Ascending aorta (tissue), 2 donors: ENCODE measurements at places on chromosomes 6 and 20. TPM values are rescaled to one million over a fixed set of nuclear protein-coding genes. Genes with fewer than 3 reads are reported as not detected.

SMLR1 gene
- total RNA-seq = not detected

- no peaks in the 10 kb centered on the region for H3K27me3 ChIP-seq
- H3K36me3 ChIP-seq = no peaks in the 10 kb centered on the region
- no peaks in the 10 kb centered on the region for H3K4me1 ChIP-seq
- no peak overlapping the region for H3K27ac ChIP-seq
- no peak overlapping the region for H3K4me3 ChIP-seq
Observed at GRCh38 chr6:19067165-19067564, 680.0 kb downstream of the RNF144B start.

- no peaks in the 10 kb centered on the region for H3K4me1 ChIP-seq
- no peak overlapping the region for H3K27ac ChIP-seq
- H3K4me3 ChIP-seq = no peak overlapping the region
- H3K27me3 ChIP-seq = no peaks in the 10 kb centered on the region
- DNase-seq = no peak
Observed at GRCh38 chr6:104182811-104183210, 676.9 kb downstream of the HACE1 start.

KCNK16 gene
- not detected for total RNA-seq

GRCh38 chr6:33313709-33314514, at the start of gene TAPBP:
Gene TAPBP, minus strand, starts transcription at chr6:33314078. Its CDS starts 37 bp downstream, at chr6:33314041.
- H3K4me3 ChIP-seq = peak within 1 kb of the TSS; percentile 60
- H3K36me3 ChIP-seq = peaks cover 7% of the 10 kb centered on the region
- peak; percentile 78 for DNase-seq
- H3K27me3 ChIP-seq = no peaks in the 10 kb centered on the region
- peaks cover 32% of the 10 kb centered on the region for H3K4me1 ChIP-seq

COL12A1 gene
- total RNA-seq = 140 TPM

DNA sequence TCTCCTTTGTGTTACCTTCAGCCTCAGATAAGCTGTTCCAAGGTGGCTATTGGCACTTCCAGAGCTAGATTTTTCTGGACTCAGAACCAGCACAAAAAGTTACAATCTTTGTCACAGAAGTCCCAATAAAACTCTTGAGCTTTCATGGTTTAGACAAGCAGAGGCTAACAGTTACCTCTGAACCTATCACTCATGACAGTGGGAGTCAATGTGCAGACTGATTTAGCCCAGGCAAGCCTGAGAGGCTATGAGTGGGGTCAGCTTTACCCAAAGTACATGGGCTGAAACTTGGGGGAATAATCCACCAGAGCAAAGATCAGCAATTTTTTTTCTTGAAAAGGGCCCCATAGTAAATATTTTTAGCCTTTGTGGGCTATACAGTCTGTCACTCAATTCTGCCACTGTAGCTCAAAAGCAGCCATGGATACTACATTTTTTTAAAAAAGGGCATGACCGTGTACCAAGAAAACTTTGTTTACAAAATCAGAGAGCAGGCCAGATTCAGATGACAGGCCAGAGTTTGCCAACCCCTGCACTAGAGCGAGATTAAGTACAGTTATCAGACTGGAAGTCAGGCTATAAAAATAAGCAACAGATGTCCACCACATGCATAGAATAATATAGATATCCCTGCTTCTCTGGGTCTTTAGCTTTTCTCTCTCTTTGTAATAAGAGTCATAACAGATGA, 20.0 kb downstream of the CCN2 start:
- H3K4me3 ChIP-seq = no peak overlapping the region
- no peaks in the 10 kb centered on the region for H3K27me3 ChIP-seq
- no peak for DNase-seq
- no peaks in the 10 kb centered on the region for H3K36me3 ChIP-seq
- H3K4me1 ChIP-seq = peaks cover 8% of the 10 kb centered on the region

DNA sequence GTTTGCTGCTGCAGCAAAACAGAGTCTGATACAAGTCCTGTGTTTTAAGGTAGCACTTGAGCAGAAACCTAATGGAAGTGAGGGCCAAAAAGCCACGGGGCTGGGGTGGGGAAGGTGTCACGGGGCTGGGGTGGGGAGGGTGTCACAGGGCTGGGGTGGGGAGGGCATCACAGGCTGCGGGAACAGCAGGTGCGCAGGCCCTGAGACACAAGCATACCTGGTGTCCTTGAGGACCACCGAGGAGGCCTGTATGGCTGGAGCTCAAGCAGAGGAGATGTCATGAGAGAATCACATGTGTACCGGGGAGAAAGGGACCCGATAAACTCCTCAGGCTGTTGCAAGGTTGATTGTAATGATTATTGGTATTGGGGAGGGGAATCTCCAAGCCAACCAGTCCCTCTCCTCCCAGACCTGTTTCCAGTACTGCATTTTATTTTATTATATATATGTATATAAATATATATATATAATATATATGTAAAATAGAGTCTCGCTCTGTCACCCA, 13.6 kb upstream of the SPO11 start:
- H3K27ac ChIP-seq = no peak overlapping the region
- no peak overlapping the region for H3K4me3 ChIP-seq
- no peak for DNase-seq
- H3K36me3 ChIP-seq = no peaks in the 10 kb centered on the region
- no peaks in the 10 kb centered on the region for H3K4me1 ChIP-seq

LTB gene
- total RNA-seq = not detected

DNA sequence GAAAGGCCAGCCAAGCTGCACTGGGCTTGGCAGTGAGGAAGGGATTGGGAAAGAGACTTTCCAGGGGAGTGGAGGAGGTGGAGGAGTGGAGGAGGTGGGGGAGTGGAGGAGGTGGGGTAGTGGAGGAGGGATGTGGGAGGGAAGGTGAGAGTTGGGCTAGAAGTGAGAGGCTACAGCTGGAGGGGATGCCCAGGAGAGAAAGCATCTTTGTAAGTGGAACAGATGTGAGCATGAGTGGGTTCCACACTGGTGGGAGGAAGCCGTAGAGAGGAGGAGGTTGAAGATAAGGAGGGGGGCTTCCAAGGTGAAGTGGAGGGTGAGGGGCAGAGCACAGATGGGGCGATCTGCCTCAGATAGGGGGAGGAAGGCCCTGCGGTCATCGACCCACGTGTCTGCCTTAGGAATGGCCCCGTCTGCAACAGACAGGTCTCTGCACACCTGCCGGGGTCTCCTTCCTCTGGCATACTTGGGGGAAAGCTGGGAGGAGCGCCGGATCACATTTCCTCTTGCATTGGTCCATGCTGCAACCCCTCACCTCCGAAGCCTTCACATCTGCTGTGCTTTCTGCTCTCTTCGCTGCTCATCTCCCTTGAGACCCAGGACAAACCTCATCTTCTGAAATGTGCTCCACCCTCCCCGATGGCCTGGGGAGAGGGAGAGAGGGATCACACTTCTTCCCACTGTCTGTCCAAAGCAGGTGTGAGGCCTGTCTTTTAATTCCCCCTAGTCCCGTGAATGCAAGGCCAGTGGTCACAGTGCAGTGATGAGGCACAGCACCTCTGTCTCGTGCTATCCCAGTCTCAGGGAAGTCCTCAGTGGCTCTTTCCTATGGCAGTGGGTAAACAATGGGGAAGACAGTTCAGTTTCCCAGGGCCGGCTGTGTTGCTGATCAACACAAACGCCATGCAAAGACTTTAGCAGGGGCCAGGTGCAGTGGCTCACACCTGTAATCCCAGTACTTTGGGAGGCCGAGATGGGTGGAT, 48.6 kb upstream of the SNX9 start:
- H3K4me1 ChIP-seq = peaks cover 3% of the 10 kb centered on the region
- H3K27me3 ChIP-seq = no peaks in the 10 kb centered on the region
- DNase-seq = no peak
- no peaks in the 10 kb centered on the region for H3K36me3 ChIP-seq
- no peak overlapping the region for H3K4me3 ChIP-seq
- H3K27ac ChIP-seq = no peak overlapping the region

TRAPPC3L gene
- total RNA-seq = not detected

- no peak for DNase-seq
- no peaks in the 10 kb centered on the region for H3K27me3 ChIP-seq
- no peaks in the 10 kb centered on the region for H3K36me3 ChIP-seq
- no peaks in the 10 kb centered on the region for H3K4me1 ChIP-seq
Observed at GRCh38 chr6:156256161-156256560, 521.0 kb upstream of the ARID1B start.

DNA sequence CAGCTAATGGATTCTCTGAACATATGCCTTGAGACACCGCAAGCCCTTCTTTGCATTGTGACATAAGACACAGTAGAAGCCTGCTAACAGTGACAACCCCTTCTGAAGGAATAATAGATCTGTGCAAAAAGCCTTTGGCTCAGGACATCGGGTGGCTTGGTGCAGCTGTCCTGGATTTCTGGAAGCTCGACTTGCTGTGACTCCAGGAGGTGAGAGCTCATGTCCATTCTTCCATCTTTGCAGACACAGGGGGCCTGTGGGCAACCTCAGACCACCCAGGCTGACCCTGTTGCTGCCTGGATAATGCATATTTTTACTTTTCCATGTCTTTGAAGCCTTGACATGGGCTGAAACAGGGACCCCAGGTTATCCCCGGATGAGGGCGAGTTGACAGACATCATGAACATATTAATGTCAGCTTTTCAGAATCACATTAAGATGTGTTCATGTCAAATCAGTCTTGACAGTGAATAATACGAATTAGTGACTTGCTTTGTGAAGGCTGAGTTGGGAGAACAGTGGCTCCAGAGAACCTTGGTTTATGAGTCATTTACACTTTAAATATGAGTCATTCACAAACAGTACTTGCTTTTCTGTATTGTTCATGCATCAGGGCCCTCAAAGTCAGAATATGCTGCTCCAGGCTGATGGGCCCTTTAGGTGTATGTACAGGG, 66.8 kb upstream of the IYD start:
- no peaks in the 10 kb centered on the region for H3K27me3 ChIP-seq
- DNase-seq = no peak
- H3K4me3 ChIP-seq = no peak overlapping the region
- no peak overlapping the region for H3K27ac ChIP-seq
- H3K36me3 ChIP-seq = no peaks in the 10 kb centered on the region

GRCh38 chr6:126038234-126038633, 51.9 kb downstream of the TRMT11 start:
- H3K36me3 ChIP-seq = no peaks in the 10 kb centered on the region
- H3K27ac ChIP-seq = no peak overlapping the region
- no peak overlapping the region for H3K4me3 ChIP-seq
- no peak for DNase-seq
- no peaks in the 10 kb centered on the region for H3K27me3 ChIP-seq

PFDN4 gene
- total RNA-seq = 68.9 TPM

CLVS2 gene
- not detected for total RNA-seq

- no peaks in the 10 kb centered on the region for H3K36me3 ChIP-seq
- no peak for DNase-seq
- H3K27ac ChIP-seq = no peak overlapping the region
- no peaks in the 10 kb centered on the region for H3K27me3 ChIP-seq
- H3K4me3 ChIP-seq = no peak overlapping the region
- H3K4me1 ChIP-seq = peaks cover 16% of the 10 kb centered on the region
Observed at GRCh38 chr6:152404086-152404857, 232.9 kb downstream of the SYNE1 start.

MOG gene
- total RNA-seq = not detected

DNA sequence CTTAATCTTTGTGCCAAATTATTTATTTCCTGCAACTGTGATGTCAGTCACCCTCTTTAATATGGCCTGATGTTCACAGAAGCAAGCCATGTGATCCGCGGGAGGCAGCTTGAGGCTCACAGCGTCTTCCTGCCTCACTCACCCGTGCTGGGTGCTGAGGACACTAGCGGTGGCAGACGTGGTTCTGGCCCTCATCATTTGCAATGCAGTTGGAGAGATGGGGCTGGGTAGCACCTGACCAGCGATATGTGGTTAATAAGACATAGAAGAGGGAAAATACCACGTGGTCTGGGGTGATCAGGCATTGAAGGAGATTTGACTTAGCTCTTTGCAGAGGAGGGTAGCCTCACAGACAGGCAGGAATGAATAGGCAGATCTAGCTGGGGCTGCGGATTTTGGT, 264.7 kb downstream of the TMEM242 start:
- H3K4me3 ChIP-seq = no peak overlapping the region
- H3K27ac ChIP-seq = no peak overlapping the region
- H3K27me3 ChIP-seq = no peaks in the 10 kb centered on the region
- peaks cover 4% of the 10 kb centered on the region for H3K4me1 ChIP-seq
- DNase-seq = no peak
- H3K36me3 ChIP-seq = no peaks in the 10 kb centered on the region

DNA sequence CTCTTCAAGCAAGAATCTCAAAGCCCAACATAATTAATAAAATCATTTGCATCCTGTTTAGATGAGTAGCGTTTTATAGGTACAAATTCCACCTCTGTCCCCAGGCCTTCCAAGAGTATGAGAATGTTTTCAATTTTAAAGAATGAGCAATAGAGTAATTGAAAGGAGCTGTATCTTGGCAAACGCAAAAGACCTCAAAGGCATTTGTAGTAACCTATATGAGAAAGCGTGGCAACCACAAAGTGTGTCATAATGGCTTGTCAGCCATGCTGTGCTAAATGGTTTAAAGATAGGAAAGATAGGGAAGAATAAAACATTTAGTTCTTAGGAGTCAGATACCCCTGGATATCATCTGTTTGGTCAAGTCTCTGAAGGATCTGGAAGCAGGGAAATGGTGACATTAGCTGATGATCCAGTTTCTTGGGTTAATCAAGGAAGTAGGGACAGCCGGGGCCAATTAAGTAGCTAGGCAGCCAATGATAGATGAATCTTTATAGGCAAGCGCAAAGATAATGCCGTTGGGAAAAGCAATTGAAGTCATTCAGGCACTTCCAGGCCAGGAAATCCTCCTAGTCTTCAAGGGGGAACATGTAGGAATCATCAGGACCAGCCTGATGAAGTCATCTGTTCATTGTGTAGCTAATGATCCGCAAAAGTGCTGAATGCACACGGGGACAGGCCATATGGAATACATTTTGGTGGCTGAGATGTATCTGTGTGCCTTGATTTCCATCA, 71.5 kb upstream of the ISM1 start:
- H3K36me3 ChIP-seq = peaks cover 8% of the 10 kb centered on the region
- no peak overlapping the region for H3K4me3 ChIP-seq
- peaks cover 6% of the 10 kb centered on the region for H3K4me1 ChIP-seq
- H3K27me3 ChIP-seq = no peaks in the 10 kb centered on the region
- DNase-seq = no peak

DNA sequence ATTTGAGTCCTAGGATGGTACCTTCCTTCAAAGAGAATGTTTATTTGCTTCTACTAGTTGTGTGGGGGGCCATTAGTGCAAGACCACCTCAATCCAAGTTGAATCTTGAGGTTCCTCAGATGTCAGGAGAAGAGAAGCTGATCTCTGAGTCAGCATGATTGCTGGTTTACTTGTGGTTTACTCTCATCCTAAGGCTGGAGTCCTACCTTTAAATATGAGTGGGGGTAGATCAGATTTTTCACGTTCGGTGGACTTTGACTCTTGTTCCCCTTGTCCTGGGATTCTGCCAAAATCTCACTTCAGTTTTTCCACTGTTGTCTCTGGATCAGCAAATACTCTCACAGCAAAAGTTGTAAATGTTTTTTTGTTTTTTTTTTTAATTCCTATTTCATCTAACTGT, 84.6 kb upstream of the F13A1 start:
- no peak for DNase-seq
- H3K4me3 ChIP-seq = no peak overlapping the region
- H3K36me3 ChIP-seq = no peaks in the 10 kb centered on the region
- no peaks in the 10 kb centered on the region for H3K27me3 ChIP-seq
- no peak overlapping the region for H3K27ac ChIP-seq

GHRH gene
- total RNA-seq = not detected
